NCI-H2171 (cell line): ENCODE measurements at places on chromosomes 12 and 14.

GRCh38 chr14:88079624-88080023, 74.7 kb downstream of the GPR65 start:
- DNase-seq = no peak

GRCh38 chr12:74890237-74890599, 319.4 kb downstream of the KCNC2 start:
- DNase-seq = no peak

- peak; percentile 25 for DNase-seq
These were observed 3.1 kb downstream of the FAM222A start for GRCh38 chr12:109716512-109717389.

DNA sequence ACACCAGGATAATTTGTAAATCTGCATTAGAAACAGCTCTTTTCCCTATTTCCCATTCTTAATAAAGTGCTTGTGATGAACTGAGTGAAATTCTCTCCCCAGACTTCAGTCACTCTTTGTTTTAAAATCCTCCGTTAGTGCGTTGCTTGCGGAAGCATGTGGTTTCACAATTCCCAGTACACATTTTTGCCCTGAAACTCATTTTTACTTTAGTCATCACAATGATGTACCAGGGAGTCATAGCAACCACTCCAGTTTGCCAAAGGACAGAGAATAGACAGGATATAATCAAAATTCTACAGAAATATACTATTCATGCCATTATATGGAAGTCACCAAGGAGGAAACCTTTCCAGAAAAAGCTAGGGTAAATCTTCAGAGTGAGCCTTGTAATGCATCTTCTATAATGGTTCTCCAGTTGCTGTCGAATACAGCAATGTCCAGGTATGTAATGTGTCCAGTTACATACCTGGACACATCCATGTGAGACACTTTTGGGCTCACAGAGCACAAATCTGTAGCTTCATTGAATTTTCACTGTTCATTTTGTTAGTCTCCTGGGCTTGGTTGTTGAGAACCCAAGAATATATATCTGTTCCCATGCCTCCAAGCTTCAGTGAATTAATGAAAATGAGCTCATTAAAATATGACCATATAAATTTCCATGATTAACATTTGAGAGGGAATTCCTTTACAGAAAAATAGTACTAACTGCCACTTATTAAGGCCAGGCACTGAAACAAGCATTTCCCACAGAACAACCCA, 57.8 kb downstream of the GPR135 start:
- no peak for DNase-seq

DNA sequence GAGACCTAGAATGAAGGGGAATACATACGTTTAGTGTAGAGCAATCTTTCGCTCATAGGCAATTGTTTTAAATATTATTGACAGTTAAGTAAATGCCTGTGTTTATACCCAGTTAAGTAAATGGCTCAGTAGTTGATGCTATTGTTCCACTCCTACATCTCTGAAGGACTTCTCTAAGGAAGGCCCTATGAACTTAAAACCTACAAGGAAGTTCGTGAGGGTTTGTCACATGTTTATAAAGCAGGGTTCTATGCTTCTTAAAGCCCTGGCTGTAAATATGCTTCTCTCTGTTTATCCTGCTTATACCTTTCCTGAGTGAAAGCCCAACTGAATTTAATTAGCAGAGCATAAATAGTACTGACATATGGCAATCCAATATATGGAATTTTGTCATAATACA, 282.1 kb upstream of the NPAS3 start:
- DNase-seq = no peak

DNA sequence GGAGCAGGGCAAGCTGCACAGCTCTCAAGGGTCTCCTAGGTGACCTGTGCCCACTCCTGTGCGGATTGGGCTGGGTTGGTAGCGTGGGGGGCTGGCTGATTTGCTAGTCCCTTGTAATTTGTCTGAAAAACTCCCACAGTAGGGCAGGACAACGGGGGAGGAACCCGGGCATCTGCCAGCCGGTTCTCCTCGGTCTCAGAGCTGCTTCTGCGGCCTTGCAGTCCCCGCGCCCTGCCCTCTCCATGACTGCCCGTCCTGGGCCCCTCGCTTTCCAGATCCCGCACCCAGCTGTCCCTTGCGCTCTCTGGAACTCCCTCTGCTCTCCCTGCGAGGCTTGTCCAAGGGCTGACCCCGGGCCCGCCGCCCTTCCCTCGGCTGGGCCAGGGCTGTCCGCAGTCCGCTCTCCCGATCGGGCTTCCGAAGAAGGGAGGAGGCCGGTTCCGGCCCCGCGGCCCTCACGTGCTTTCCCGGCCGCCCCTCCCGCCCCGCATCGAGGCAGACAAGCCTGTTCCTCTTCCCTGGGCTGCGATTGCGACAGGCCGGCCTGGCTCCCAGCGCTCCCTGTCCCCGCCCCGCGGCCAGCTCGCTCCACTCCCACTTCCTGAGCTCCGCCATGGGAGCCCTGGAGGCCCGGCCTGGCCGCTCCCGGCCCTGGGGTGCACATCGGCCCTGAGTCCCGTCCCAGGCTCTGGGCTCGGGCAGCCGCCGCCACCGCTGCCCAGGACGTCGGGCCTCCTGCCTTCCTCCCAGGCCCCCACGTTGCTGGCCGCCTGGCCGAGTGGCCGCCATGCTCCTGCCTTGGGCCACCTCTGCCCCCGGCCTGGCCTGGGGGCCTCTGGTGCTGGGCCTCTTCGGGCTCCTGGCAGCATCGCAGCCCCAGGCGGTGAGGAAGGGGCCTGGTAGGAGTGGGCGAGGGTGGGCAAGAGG, at the start of gene LTBR:
Gene LTBR (plus strand): TSS at position 591 of the 927 bp plus-strand sequence. CDS start 197 bp downstream, at position 788.
- no peak for DNase-seq

DNA sequence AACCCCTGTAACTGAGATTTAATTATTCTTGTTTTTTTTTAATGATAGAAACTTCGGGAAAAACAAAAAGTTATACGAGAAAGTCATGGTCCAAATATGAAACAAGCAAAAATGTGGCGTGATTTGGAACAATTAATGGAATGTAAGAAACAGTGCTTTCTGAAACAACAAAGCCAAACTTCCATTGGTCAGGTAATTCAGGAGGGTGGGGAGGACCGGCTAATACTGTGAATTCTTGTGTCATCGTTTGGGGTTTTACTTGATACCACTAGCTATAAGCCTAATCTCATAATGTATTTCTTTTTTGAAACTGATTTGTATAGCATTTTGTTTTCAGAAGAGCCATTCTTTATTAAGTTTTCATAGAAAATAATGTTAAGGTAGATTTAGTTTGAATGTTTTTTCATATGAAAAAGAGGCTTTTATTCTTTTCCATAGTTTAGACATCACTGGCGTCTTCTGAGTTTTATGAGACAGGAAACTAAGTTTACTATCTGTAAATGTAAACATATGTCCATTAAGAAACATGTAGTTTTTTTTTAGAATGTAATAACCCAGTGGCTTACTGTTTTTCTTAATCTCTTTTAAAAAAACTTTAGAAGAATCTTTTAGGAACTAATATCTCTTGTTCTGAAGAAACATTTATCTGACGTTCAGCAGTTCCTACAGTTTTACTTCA, 62.9 kb upstream of the ATP2A2 start:
- no peak for DNase-seq

DNA sequence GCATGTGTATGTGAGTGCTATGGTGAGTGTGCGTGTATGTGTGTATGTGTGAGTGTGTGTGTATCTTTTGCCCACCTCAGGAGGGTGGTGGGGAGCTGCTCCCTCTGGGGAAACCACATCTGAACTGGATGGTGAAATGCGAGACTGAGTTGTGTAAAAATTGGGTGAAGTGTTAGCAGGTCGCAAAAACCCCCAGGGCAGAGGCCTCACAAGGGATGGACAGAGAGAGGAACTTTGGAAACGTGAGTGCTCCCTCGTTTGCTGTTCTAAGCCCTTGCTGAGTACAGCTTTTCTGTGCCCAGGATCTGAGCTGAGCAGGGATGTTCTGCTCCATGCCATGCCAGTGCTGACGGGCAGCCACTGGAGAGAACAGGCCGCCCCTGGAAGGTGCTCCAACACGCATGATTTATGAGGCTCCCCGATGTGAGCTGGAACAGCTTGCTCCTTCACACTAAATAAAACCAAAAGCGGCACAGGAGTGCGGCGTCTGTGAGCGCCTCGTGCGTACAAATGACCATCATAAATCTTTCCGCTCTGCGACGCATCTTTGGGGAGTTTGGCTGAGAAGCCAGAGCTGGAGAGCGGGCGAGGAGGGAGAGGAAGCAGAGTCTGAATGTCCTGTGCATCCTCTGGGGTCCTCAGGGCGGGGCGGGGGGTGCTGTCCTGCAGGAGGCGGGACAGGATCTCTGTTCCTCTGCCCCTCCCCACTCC, 14.1 kb upstream of the GALNT9 start:
- no peak for DNase-seq

DNA sequence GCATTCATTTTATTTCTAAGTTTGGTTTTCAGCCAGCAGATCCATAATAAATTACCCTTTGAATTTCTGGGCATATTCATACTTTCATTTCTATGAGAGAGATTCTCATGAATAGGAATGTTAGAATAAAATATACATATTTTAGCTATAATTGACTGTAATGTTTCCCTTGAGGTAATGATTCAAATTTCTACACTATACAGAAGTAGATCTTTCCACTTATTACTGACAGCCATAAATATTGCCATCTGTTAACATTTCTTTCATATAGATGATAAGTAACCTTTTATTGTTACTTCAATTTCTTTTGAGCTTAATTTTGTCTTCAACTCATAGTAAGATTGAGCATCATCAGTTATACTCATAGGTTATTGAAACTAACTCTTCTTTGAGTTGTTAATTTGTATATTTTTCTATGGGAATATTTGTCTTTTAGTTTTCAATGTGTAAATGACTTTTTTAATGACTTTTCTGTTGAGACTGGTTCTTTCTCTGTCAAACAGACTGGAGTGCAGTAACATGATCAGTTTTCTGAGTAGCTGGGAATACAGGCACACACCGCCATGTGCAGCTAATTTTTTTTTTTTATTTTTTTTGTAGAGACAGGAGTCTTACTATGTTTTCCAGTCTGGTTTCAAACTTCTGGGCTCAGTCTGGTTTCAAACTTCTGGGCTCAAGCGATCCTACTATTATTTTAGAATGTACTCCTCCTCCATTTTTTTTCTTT, 991.6 kb downstream of the SLC6A15 start:
- peak; percentile 50 for DNase-seq

GRCh38 chr14:42665083-42665482, 1058.4 kb downstream of the LRFN5 start:
- peak; percentile 72 for DNase-seq

- peak; percentile 82 for DNase-seq
These were observed 127.8 kb downstream of the TSPAN9 start for GRCh38 chr12:3204730-3205531.

DNA sequence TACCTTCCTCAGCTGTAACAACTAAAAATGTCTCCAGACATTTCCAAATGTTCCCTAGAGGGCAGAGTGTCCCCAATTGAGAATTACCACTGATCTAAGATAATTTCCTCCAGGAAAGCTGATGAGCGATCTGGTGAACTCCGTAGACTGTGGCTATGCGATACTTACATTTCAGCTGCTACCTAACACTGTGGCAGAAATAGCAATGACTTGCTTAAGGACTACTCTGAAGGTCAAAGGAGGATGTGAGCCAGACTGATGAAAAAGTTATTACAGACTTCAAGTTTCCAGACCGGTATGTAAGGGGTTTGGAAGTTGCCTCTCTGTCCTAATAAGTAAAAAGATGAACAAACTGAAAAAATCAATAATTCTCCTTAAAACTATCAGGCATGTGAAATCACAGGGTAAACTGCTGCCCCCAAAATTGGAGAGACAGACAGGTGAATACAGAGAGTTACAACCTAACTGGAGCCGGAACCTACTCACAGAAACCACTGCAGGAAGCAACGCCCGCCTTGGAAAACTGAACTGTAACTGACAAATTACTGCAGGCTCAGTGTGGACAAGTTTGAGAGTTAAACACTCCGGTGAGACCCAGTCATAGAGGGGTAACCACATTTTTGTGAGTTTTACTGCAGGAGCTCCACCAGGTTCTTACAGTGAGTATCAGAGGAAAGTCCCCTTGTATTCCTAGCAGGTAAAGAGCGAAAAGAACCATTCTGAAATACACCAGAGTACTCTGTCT, 60.0 kb upstream of the PARP11 start:
- DNase-seq = no peak

DNA sequence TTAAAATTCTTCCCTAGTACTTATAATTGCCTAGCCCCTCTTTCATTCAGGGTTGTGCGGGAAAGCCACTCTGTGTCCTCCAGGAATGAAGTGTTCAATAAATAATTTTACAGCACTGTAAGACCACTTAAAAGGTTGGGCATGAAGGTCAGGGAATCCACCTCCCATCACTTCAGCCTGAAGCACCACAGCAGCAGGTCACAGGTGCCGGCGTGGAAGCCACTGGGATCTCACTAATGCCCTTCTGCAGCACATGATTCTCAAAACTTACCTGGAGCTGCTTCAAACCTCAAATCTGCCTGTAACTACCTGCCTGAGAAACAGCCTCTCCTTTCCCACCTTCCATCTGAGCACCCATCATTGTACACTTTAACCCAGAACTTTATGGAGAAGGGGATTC, 159.5 kb downstream of the ANO4 start:
- DNase-seq = no peak
